ENCODE measurements at places on chromosomes 7 and 10.

GRCh38 chr7:125279961-125280360 is 350.3 kb upstream of the POT1 start:
- no peak for DNase-seq

- DNase-seq = no peak
These were observed 42.0 kb upstream of the PCLO start for GRCh38 chr7:83204715-83205114.

DNA sequence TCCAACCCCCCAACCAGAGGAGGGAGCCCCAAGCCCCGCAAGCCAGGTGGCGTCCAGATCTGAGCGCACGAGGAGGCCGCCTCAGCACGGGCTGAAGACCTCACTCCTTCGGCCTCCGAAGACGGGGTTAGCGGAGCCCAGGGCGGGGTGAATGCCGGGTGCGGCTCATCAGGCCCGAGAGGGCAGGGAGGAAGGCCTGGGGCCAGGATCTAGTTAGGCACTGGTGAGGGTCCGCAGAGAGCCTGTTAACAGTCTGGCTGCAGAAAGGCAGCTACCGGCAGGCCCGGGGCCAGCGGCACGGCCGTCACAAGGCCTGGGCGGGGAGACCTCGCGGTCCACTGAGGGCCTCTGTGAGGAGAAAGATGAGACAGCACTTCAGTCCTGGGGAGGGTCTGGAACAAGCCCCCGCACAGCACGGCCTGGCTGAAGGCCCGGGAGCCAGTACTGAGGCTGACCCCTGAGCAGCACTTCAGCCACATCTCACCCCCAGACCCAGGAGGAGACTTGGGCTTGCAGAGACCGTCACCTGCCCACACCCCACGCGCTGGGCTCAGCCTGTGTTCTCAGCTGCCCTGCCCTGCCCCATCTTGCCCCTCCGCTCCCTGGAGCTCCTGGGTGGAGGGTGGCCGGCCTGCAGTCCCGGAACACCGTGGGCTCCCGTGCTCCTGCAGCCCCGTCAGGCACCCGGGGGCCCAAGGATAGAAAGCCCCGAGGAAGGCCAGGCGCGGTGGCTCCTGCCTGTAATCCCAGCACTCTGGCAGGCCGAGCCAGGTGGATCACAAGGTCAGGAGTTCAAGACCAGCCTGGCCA is 193.2 kb downstream of the ELFN1 start:
- DNase-seq = no peak

GRCh38 chr7:84218681-84219080 is 24.1 kb upstream of the SEMA3A start:
- DNase-seq = no peak

- no peak for DNase-seq
These were observed 29.5 kb downstream of the SLC16A9 start for GRCh38 chr10:59680199-59680598.

DNA sequence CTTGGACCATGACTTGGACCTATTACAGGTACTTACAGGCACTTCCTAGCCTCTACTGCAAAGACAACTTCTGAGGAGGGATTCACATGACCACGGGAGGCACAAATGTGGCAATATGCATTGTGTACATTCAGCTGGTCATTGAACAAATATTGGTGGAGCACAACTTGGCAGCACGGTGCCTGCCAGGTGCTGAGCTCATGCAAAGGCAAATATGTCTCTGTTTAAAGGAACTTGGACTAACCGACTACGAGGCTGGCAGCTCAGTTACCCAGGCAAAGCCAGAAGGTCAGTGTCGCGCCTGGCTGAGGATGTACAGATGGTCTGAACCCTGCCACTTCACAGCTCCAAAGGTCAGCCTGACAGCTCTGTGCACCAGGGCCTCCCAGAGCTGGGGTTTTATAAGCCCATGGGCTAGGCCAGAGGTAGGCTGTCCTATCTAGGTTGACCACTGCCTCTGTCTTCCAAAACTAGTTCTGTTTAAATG is 6.1 kb downstream of the DENND11 start:
- DNase-seq = no peak

DNA sequence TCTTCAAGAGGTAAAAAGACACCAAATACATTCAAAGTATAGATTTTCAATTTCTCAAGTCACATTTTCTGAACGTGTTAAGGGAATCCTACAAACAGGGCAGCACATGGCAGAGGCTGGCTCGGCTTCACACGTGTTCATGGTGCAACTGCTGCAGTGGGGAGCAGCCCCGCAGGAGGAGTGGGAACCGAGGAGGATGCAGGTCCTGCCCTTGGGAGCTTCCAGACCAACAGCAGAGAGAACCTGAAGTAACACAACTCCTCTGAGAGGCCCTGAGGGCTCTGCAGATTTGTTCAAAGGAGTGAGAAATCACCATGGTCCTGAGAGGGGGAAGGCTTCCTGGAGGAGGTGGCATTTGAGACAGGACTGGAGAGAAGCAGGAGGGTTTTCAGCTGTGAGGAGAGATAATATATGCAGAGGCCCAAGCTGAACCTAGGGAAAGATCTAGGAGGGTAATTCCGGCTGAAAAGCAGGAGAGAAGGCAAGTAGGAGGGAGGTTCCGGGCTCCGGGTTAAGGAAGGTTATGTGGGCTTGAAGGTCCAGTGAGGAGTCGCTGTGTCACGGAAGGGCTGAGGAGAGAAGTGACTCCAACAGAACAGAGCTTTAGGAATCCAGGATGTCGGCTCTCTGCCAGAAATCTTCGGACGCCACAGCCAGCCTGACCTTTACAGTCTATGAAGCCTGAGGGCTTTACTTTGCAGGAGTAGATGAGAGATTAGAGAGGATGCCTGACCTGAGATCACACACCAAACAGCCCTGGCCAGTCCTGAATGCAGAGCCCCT is 77.5 kb downstream of the GPR26 start:
- DNase-seq = no peak

DNA sequence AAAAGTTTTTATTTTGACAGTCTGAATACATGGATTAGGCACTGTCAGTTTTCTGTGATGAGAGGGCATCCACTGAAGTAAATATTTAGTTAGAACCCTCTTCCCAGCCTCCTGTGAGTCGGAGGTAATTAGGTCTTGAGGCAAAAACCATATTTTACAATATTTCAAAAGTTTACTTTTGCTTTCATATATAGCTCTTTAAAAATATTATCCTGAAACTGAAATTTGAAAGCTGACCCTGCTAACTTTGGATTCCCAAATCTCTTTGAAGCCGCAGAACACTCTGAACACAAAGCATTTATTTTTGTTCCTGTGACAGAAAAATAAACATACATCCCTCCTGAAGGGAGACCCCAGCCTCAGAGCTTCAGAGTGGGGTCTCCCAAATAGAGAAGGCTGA is 317.4 kb downstream of the KIF20B start:
- DNase-seq = no peak

GRCh38 chr10:93313798-93314197 is 168.3 kb downstream of the MYOF start:
- DNase-seq = no peak

DNA sequence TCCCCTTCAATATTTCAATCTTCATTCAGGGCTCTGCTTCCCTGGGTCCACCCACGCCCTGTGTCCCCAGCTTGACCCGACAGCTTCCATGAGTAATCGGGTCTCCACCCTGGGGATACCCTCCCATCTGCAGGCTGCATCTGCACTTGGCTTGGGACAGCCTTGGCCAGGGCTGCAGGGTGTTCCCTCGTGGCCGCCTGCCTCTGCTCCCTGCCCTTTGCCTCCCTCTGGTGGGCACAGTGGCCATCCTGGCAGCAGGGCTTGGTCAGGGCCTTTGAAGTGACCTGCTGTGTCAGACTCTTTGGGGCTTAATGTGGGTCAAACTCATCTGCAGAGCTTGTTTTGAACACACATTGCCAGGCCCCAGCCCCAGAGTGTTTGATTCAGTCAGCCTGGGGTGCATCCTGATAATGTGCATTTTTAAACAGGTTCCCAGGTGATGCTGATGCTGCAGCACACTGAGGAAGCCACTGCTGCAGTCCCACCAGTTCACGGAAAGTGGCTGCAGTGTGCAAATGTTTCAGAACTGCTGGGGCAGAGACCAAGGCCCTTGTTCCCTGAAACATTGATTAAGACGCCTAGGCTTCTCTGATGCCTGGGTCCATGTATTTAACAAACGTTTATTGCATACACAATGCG is 80.7 kb upstream of the SEC61G start:
- DNase-seq = peak; percentile 6

- DNase-seq = peak; percentile 64
These were observed 122.7 kb upstream of the PRSS1 start for GRCh38 chr7:142626420-142627035.
